CD4-positive, alpha-beta T cell treated with Interleukin-4 for 4 hours (primary cell): ENCODE measurements at places on chromosomes 13 and 19.

DNA sequence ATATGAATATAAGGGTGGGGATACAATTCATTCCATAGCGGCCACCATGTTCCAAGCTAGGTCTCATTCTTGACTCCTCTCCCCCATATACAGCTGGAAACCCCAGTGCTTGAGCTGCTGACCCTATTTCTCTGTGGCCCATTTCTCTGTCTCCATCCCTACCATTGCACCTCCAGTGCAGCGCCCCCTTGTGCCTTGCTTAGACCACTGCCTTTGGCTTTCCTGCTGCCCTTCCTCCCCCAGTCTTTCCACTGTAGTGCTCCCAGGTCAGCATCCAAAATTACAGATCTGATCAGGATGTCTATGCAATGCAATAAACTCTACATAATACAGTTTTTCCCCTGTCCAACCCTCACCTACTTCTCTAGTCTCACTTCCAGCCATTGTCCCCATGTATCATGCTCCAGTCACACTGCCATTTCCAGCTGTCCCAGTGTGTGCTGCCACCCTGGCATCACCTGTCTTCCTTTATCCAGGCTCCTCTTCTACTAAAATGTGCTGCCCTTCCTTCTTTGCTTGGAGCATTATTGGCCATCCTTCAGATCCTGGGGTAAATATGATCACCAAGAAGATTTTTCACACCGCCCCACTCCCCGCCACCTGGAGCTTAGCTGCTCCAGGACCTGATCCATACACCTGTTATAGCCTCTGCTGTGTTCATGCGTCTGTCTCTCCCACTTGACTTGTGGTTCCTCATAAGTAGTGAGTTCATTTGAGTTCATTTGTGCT is 199.4 kb upstream of the IPO5 start:
- no peak for DNase-seq

DNA sequence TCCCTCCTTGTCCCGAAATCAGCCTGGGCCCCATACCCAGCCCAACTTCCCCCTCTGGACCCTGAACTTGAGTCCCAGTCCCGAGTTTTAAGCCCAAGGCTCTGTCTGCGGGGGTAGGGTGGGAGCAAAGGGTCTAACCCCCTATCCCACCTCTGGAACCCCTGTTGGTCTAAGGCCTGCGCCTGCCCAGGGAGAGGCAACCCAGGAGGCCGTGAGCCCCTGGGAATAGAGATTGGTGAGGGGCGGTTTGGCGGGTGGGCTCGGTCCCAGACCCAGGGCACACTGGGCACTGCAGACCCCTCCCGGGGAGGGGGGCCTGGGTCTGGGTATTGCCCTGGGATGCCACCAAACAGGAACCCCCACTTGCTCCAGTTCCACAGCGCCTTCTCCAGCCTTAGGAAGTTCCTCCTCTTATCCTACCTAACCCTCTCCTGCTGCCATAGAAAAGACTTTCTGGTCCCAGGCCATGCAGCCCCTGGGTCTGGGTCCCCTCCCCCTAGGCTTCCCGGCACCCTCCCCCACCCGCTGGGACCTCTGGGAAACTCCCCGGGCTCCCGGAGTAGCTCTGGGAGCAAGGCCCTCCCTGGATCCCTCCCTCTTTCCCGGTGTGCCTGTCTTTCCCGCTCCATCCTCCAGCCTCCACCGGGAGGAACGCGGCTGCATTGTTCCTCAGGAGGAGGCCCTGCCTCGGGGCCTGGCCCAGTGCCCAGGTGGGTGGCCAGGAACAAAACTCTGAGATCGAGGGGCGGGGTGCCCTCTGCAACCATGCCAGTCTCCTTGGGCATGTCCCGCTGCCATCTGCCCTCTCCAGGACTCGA is 33.6 kb upstream of the NANOS3 start:
- no peak for DNase-seq

GRCh38 chr19:56170261-56170660 is 5.5 kb upstream of the GALP start:
- DNase-seq: no peak

DNA sequence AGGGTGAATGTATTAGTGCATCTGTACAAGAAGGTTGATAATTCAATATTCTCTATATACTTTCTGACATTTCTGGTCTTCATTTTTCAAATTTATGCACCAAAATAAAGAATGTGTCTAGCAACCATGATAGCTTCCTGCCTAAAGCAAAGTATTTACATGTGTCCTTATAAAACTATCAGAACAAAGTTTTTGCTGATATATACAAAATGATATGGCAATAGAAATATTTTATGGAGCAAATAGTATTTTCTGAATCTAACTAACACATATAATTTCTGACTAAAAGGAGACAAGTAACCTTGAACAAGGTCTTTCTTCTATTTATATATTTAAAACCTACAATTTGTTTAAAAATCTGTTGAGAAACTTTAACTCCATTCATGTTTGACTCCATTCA is 184.9 kb downstream of the DIAPH3 start:
- no peak for DNase-seq

- DNase-seq: no peak
These were observed 6.9 kb downstream of the SUGP2 start for GRCh38 chr19:19026299-19026971.

DNA sequence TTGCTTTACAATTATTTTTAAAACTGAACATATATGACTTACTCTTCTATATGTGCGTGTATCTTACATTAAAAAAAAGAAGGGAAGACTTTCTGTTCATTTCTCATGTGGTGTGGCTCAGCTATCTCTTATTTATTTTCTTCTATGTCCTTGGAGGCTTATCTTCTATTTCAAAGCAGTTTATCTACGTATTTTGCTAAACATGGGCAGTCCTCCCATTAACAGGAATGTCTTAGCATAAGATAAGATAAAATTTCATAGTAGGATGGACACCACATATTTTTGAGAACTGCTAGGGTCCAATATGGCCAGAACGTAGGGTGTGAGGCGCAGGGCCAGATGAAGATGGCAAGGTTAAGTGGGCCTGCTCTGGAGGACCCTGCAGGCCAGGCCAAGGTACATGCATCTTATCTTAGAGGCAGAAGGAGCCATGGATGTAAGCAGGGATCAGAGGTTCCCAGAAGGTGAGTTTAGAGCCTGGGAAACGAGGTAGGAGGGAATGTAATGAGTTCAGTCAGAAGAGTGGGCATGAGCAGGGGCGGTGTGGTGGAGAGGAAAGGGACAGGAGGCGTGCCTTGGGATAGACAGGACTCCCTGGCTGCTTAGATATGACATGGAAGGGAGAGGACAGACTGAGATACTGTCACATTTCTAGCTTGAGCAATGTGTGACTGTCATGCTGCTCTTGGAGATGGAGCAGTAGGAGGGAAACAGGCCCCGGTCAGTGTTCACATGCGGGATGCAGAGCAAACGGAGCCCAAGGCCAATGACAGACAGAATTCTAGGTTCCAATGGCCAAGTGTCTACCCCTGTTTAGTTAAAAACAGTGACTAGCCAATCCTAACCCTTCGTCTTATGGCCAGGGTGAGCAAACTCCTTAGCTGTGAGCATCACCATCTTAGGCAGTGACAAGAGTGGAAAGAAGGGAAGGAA is 68.6 kb upstream of the MEDAG start:
- DNase-seq: no peak
